ENCODE measurements at places on chromosomes 2 and 18.
A peak's percentile ranks its signal among the peaks of the same experiment; 100 is the strongest.

DNA sequence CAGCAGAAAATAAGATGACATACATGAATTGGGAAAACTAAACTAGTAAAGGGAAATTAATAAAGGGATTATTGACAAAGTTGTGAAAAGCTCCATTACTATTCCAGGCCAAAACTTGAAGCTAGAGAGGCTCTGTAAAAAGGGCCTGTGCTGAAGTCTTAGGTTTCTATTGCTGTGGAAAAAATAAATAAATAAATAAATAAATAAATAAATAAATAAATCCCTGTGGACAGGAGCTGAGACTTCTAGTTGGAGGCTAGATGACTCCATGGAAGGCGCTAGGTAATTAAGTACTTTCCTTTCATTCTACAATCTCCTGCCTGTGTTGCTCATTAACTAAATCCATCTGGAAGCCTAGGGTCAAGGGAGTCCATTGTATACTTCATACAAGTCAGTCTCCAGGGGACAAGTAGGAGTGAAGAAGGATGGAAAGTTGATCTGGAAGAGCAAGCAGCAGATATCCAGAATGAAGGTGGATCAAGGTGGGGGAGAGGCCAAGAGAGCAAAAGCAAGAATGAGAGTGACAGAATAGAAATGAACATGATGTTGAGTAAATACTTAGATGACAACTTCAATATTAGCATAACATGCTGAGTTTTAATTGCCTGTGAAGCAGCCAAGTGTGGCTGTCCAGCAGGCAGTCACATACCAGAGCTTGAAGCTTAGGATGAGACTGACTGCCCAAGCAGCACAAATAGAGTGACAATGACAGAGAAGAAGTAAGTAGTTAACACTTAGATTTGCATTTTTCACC lies 26.2 kb upstream of the CCNT2 start:
- DNase-seq: no peak

DNA sequence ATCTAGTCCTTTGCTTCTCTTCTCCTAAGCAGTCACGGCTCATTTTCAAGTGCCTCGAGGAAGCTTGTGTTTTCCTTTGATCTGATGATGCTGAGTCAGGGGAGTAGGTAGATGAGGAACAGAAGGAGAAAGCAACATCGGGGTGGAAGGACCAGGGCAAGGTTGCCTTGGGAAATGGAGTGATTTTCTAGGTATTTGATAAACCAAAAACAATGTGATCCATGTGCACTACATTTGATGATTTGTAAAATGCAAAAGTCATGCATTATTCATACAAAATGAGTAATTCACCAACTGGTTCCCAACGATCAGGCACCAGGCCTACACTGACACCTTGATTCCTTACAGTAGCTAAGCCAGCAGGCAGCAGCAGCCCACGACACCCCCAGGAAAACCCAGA lies 205.3 kb downstream of the ANAPC1 start:
- DNase-seq: no peak

DNA sequence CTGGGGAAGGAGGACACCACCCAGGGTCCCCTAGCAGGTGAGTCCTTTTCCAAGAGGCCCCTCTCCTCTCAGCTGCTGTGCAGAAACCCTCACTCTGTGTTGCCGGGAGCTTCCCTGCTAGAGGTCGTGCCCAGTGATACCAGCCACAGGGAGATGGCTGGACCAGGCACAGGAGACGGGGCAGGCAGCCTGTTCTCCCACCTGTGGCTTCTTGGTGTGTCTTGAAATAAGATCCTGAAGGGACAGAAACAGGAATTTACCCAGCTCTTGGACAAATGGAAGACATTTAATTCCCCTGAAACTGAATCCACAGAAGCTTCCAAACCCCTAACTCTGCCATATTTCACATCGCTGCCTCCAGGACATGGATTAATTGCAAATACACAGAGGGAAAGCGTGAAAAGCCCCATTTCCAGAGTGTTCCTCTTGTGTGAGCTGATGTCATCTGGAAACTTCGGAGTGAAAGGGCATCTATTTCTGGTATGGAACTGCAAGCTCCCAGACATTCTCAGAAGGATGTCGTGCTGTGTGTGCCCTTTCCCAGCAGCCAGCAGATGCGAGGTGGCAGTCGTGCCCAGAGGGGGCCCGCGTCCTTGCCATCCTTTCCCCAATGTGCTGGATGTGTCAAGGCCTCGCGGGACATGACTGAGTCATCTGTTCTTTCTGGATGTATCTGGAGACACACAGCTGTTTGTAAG lies 177.7 kb downstream of the SEPTIN10 start:
- DNase-seq: no peak

- no peak for DNase-seq
Observed at GRCh38 chr18:52402814-52403213, 62.8 kb downstream of the DCC start.

DNA sequence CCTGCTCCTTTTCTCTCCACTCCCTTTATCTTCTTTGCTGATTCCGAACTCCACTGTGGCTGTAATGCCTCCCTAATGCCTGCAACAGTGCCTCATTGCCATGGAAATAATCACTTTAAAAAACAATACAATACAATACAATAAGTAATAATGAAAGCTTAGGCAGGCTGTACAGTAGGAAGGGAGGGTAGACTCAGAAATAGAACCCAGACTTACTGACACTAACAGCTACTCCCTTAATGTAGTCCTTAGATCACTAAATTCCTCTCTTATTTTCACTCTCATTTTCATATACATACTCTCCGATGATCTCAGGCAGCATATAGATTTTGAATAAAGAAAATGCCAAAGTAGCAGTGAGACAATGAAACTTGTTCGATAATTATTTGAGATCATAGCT lies 70.2 kb downstream of the DLGAP1 start:
- DNase-seq: no peak

GRCh38 chr2:41743324-41743723 lies 304.5 kb upstream of the PKDCC start:
- no peak for DNase-seq

GRCh38 chr2:241854342-241855244 lies 4.1 kb downstream of the PDCD1 start:
- DNase-seq: no peak

- no peak for DNase-seq
Observed at GRCh38 chr2:231886071-231886681, 40.0 kb downstream of the NPPC start.

DNA sequence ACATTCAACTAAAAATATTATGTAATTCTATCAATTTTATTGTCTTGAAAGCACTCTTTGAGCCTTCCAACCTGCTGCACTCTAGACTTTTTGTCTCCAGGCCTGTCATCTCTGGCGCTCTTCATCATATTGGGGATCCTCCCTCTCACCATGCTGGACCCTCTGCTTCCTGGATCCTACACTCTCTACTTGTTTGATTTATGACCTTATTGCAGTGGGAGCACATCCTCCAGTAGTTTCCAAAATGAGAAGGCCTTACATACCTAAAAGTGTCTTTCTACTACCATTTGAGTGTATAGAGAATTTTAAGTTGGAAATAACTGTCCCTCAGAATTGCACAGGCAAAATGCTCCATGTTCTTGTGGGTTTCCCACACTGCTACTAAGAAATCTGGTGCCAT lies 25.2 kb downstream of the PNO1 start:
- no peak for DNase-seq

DNA sequence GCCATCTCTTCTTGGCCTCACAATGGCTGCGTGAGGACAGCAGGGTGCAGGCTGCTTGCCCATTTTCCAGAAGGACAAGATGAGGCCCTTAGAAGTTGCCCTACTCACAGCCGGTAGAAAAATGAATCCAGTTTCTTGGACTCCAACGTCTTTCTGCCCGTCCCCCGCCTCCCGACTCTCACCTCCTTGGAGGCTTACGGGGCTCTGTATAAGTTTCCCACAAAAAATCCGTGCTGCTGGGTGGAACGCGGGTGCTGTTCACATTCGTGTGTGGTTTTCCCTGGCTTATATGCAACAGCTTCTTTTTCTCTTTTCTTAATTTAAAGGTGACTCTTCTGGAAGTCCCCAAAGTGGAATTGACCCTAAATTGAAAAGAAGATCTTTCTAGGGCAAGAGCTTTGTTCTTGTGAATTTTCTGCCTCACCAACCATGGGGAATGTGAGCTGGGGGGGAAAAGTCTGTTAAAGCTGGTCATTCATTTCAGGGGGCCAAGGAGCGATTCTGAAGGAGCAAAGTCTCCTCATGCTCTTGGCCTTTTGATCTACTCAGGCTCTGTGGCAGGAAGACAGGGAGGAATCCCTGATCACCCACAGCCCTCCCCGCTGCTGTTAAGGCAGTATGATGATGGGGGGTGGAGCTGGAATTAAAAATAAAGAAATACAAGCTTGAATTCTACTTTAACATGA lies 51.3 kb downstream of the DDX1 start:
- no peak for DNase-seq

DNA sequence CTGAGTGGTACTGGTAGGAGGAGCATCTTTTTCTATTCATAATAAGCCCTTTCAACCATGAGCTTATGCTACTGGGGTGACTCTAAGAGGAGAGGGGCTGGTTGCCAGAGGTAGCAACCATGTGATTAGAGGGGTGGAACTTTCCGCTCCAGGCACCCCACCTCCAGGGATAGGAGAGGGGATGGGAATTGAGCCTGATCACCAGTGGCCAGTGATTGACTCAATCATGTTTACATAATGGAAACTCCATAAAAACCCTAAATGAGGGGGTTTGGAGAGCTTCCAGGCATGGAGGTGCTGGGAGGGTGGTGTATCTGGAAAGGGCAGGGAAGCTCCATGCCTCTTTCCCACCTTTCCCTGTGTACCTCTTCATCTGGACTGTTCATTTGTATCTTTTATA lies 46.6 kb upstream of the RHOB start:
- DNase-seq: no peak

DNA sequence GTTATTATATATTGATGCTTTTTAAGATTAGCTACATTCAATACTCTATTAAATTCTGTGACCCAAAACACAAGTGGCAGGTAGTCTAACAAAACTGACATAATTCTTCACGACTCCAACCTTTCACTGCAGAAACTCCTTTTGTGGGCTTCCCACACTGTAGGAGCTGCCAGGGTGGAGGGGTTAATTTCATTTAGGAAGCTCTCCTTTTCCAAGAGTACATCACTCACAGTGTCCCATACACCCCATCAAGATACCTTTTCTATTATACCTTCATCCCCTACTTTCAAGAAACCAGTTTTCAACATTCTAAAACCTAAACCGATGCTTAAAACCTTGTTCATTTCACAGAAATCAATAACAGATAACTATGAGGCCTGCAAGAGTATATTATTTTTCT lies 825 bp downstream of the THUMPD2 start:
- DNase-seq: no peak

GRCh38 chr18:51531501-51531900 lies 334.0 kb upstream of the MEX3C start:
- DNase-seq: no peak

- DNase-seq: no peak
Observed at GRCh38 chr18:49520661-49521145, 33.7 kb upstream of the C18orf32 start.

GRCh38 chr18:24987303-24988252 lies 364.4 kb downstream of the ZNF521 start:
- no peak for DNase-seq

DNA sequence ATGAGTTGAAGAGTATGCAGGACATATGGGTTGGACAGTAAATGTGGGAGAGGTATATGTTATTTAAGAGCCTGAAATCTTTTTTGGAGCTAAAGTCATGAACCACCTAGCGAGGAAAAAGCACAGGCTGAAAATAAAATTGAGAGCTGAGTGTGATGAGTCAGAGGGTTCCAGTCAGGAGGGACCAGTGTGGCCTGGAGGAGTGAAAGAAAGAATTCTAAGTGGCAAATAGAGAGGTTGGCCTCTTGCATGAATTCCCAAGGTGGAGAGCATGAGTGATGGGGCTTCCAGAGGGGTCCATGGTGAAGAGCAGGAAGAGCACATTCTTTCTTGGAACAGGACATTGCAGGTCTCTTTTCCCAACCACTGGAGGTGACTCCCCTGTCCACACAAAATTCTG lies 282.6 kb downstream of the TDRD15 start:
- DNase-seq: no peak

DNA sequence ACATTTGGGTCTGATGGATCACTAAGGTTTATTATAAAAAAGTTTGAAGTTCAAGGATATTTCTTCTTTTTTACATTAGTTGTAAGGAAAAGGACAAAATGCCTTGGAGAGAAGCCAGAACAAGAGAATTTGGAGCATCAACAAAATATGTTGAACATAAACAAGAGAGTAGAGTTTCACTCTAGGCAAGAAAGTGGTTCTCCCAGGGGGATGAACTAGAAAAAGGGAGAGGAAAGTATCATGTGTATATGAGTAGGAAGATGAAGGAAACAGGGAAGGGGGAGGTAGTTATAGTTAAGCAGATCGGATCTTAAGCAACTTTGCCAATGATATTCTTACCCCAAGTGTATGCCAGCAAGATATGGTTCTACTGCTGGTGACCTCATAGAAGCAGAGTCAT lies 63.8 kb upstream of the GALNT3 start:
- DNase-seq: no peak

- peak; percentile 45 for DNase-seq
Observed at GRCh38 chr2:111702119-111702803, 181.7 kb downstream of the ANAPC1 start.

- no peak for DNase-seq
Observed at GRCh38 chr2:95277246-95277906, 3.1 kb downstream of the PROM2 start.

GRCh38 chr18:46485675-46486194 lies 171.3 kb downstream of the LOXHD1 start:
- no peak for DNase-seq

DNA sequence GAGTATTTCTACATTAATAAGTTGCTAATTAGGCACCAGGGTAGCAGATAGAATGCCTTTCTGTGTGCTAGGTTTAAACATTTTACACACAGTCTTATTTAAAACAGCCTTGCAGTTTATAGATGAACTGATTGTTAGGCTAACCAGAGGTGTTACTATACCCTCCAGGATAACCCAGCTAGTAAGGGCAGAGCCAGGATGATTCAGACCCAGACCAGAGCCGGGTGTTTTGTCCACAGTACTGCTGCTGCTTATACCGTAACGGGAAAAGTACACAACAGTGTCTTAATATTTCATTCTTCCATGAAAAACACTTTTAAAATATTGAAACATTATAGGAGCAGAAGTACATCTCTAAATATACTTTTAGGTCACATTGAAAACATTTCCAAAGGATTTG lies 82.7 kb downstream of the MALT1 start:
- DNase-seq: no peak

GRCh38 chr2:120826716-120827410 lies 91.2 kb downstream of the GLI2 start:
- DNase-seq: no peak

DNA sequence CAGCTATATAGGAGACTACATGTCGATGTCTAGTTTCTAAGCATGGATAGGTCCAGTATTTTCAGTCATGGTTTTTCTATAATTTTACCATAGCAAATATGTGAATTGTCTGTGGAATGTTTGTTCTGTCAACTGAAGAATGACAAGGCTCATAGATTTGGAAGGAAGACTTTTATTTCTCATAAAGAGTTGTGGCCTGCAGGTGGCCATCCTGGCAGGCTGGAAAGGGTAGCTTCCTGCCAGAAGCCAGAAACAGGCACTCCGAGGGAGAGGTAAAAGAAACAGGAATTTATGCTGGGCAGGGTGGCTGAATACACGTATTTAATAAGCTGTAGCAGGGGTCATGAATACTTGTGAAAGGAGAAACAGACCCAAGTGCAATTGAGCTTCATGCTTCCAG lies 182.1 kb downstream of the PARD3B start:
- no peak for DNase-seq
